ENCODE measurements at places on chromosomes 3 and 15. TPM values are rescaled to one million over a fixed set of nuclear protein-coding genes. Genes with fewer than 3 reads are reported as not detected.

- no peak for DNase-seq
Measured at GRCh38 chr3:71838406-71838805, 53.5 kb upstream of the PROK2 start.

GRCh38 chr3:87287011-87287410, 10.6 kb upstream of the POU1F1 start:
- no peak for DNase-seq

GRCh38 chr15:90829942-90830440, 38.4 kb upstream of the FURIN start:
- no peak for DNase-seq

DNA sequence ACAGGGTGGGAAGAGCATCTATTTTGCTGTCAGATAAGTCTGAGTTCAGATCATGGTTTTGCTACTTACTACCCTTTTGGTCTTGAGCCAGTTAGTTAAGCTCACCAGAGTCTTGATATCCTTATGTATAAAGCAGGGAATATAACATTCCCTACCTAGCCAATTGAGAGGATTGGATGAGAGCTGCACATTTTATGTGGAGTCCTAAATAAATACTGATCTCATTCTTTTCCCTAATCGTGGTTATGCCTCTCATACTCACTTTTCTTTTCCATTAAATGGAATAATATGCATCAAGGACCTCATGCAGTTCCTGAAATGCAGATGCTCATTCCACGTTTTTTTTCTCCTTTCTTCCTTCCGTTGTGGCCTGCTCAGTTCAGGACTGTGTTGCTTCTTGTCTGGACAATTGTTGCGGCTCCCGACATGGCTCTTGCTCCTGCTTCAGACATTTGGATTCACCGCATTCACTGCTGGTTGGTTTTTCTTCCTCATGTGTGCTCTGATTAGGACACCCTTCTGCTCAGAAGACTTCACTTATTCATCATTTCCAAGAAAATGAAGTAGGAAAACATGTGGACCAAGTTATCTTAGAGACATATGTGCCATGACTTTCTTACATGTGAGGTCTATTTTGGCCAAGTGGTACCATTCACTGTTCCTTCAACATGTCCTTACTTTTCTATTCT, 90.2 kb downstream of the NFKBIZ start:
- no peak for DNase-seq

DNA sequence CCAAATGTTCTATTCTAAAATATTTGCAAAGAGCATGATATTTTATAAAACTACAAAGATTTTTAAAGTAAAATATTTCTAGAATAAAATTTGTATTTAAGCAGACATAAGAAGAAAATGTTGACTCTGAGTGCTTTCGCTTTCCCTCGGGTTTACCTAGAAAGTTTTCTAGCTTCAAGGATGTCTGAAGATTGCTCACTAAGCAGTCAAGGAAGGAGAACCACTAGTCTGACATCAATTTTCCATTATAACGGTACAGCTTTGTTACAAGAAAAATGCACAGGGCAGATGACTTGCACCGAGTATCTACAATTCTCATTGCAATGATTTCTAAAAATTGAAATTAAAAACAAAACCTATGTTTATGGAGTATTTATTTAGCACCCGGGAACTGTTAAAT, 14.2 kb downstream of the GPR15 start:
- DNase-seq = no peak

CAV3 gene
- polyA plus RNA-seq = 0.70 TPM

Data from right lung (tissue), 10 donors.